Keratinocyte (primary cell): ENCODE measurements at places on chromosomes 16 and 17. TPM values are rescaled to one million over a fixed set of nuclear protein-coding genes. Genes with fewer than 3 reads are reported as not detected.

JPH3 gene
- 0.01 TPM in 2 of 3 replicates, not detected in the other for polyA plus RNA-seq

PLEKHG4 gene
- 0.80 to 4.3 TPM (median 1.3 TPM) in 3 replicates for polyA plus RNA-seq

CDC42EP4 gene
- 5.9 to 11.1 TPM (median 9.4 TPM) in 3 replicates for polyA plus RNA-seq

DNA sequence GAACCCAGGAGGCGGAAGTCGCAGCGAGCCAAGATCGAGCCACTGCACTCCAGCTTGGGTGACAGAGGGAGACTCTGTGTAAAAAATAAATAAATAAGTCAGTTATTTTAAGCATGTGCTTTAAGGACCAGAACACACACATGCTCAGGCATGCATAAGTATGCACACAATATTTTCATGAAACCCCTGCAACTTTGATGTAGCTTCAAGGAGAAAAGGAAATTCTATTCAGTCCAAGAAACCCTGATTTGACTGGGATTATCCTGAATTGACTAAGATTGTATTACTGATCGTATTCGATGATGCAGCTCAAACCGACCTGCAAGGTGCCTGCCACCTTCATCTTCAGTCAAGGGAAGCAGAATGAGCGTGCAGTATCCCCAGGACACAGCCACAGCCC is 841 bp downstream of the TEKT5 start:
- no peak for DNase-seq
- no peak overlapping the region for H3K4me3 ChIP-seq
- no peak overlapping the region for H3K27ac ChIP-seq

- H3K4me1 ChIP-seq: peaks cover 10% of the 10 kb centered on the region
- no peaks in the 10 kb centered on the region for H3K36me3 ChIP-seq
- no peak overlapping the region for H3K4me3 ChIP-seq
- H3K27me3 ChIP-seq: peaks cover 7% of the 10 kb centered on the region
Measured at GRCh38 chr17:42282478-42283080, 5.7 kb upstream of the STAT5A start.

- H3K27me3 ChIP-seq: peaks cover 46% of the 10 kb centered on the region
- DNase-seq: no peak
- no peaks in the 10 kb centered on the region for H3K36me3 ChIP-seq
- H3K27ac ChIP-seq: no peak overlapping the region
Measured at GRCh38 chr17:76843703-76844484, 24.3 kb upstream of the MGAT5B start.

DNA sequence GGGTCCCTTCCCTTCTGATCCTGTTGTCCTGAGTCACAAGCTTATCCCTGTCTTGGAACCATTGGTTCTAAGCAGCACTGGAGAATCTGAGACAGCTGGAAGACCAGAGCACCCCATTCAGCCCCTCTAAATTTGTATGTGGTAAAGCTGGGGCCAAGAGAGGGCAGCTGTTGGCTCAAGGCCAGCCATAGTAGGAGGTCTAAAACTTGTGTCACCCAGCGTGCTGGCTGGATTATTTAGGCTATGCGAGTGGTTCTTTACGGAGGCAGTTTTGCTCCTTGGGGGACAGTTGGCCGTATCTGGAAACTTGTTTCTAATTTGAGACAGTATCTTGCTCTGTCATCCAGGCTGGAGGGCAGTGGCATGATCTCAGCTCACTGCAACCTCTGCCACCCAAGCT is 69.6 kb upstream of the GSE1 start:
- peaks cover 11% of the 10 kb centered on the region for H3K27me3 ChIP-seq
- no peak for DNase-seq
- no peaks in the 10 kb centered on the region for H3K36me3 ChIP-seq
- no peak overlapping the region for H3K4me3 ChIP-seq

GRCh38 chr16:53121043-53121620 is 66.3 kb downstream of the CHD9 start:
- no peak overlapping the region for H3K4me3 ChIP-seq
- H3K27ac ChIP-seq: no peak overlapping the region
- H3K27me3 ChIP-seq: no peaks in the 10 kb centered on the region
- no peaks in the 10 kb centered on the region for H3K4me1 ChIP-seq
- H3K36me3 ChIP-seq: no peaks in the 10 kb centered on the region
- DNase-seq: no peak

- no peaks in the 10 kb centered on the region for H3K4me1 ChIP-seq
- H3K27ac ChIP-seq: no peak overlapping the region
- no peak for DNase-seq
- H3K36me3 ChIP-seq: no peaks in the 10 kb centered on the region
- peaks cover 11% of the 10 kb centered on the region for H3K27me3 ChIP-seq
- H3K4me3 ChIP-seq: no peak overlapping the region
Measured at GRCh38 chr17:17395885-17396284, 80.9 kb upstream of the MED9 start.

GRCh38 chr17:1067282-1067956 is 70.5 kb downstream of the TIMM22 start:
- peaks cover 6% of the 10 kb centered on the region for H3K4me1 ChIP-seq
- peaks cover 6% of the 10 kb centered on the region for H3K36me3 ChIP-seq
- no peaks in the 10 kb centered on the region for H3K27me3 ChIP-seq

DNA sequence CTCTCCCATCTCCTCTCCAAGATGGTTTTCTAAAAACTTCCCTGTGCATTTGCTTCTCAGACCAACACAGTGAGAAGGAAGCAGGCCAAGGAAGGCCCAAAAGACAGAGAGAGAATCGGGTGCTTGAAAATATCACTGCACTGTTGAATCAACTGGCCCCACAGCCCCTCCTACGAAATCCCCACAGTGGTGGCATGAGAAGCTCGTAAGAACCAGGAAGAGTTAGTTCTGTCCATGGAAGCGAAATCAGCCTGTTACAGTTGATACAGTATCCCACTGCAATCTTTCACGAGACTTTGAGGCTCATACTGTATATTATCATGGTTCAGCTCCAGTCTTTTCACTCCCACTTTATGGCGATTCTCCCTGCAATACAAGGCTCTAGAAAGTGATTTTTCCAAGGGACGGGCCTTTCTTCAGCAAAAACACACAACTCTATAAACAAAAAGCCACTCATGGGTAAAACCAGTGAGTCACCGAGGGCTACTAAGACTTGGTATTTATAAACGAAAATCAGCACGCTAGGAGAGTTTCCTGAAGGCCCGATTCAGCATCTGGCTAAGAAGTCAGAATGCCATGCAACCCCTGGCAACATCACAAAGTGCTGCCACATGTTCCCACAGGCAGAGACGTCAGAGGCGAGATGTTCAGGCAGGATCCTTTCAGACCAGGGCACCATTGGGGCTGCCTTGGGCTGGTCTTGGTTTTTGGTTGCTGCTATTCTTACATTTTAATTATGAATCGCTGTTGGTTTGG is 185.7 kb downstream of the IRX5 start:
- H3K4me3 ChIP-seq: no peak overlapping the region
- no peaks in the 10 kb centered on the region for H3K36me3 ChIP-seq
- no peak overlapping the region for H3K27ac ChIP-seq
- no peaks in the 10 kb centered on the region for H3K27me3 ChIP-seq
- no peak for DNase-seq

- no peak overlapping the region for H3K4me3 ChIP-seq
- DNase-seq: no peak
- H3K36me3 ChIP-seq: no peaks in the 10 kb centered on the region
- no peaks in the 10 kb centered on the region for H3K27me3 ChIP-seq
Measured at GRCh38 chr17:71022758-71023157, 853.4 kb downstream of the KCNJ2 start.

- no peaks in the 10 kb centered on the region for H3K27me3 ChIP-seq
- peaks cover 3% of the 10 kb centered on the region for H3K4me1 ChIP-seq
- no peak for DNase-seq
- H3K4me3 ChIP-seq: no peak overlapping the region
Measured at GRCh38 chr17:67578142-67578457, 139.6 kb upstream of the NOL11 start.

GRCh38 chr17:19647697-19648474 is 665 bp upstream of the ALDH3A2 start:
- peaks cover 56% of the 10 kb centered on the region for H3K4me1 ChIP-seq
- no peaks in the 10 kb centered on the region for H3K36me3 ChIP-seq
- peak overlapping the region; percentile 85 for H3K4me3 ChIP-seq
- no peaks in the 10 kb centered on the region for H3K27me3 ChIP-seq
- no peak for DNase-seq

DNA sequence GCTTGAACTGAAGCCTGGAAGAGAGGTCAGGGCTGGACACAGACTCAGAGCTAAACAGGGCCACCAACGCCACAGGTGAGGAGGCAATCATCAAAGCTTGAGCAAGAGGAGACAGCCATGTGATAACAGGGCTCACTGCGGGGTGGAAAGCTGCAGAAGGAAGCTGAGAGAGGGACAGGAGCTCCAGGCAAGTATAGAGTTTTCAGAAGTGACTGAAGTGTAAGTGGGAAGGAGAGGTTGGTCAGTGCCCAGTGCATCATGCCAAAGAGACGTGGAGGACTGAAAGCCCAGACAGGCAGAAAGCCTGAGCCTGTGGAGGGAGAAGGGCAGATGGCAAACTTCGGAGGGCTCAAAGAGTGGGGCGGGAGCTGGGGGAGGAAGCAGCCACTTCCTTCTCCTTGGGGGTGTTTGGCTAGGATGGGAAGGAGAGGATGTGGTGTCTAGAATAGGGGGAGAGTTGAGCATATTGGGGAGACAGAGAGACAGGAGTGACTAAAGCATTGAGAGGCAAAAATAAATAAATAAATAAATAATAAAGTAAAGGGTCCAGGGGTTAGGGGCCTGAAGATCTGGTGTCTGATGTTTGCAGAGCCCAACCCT is 2.6 kb downstream of the KIFC3 start:
- H3K4me1 ChIP-seq: peaks cover 63% of the 10 kb centered on the region
- H3K27ac ChIP-seq: no peak overlapping the region
- no peaks in the 10 kb centered on the region for H3K27me3 ChIP-seq
- H3K36me3 ChIP-seq: peaks cover 4% of the 10 kb centered on the region
- H3K4me3 ChIP-seq: no peak overlapping the region
- DNase-seq: no peak

GRCh38 chr17:45847101-45847500 is 2.4 kb downstream of the SPPL2C start:
- no peaks in the 10 kb centered on the region for H3K27me3 ChIP-seq
- no peak overlapping the region for H3K27ac ChIP-seq
- H3K4me3 ChIP-seq: no peak overlapping the region
